HFFc6 (cell line): ENCODE measurements at places on chromosomes 2 and 18. TPM values are rescaled to one million over a fixed set of nuclear protein-coding genes. Genes with fewer than 3 reads are reported as not detected.

- DNase-seq: no peak
- no peak overlapping the region for H3K27ac ChIP-seq
- H3K4me1 ChIP-seq: peaks cover 23% of the 10 kb centered on the region
- no peaks in the 10 kb centered on the region for H3K36me3 ChIP-seq
- no peak overlapping the region for H3K4me3 ChIP-seq
Measured at GRCh38 chr18:10170375-10170774, 256.6 kb downstream of the VAPA start.

GRCh38 chr18:1663879-1664705 lies 759.4 kb downstream of the ADCYAP1 start:
- DNase-seq: no peak
- H3K4me3 ChIP-seq: no peak overlapping the region
- H3K27me3 ChIP-seq: no peaks in the 10 kb centered on the region
- H3K36me3 ChIP-seq: peaks cover 2% of the 10 kb centered on the region; the same call in 1 of the 2 replicates
- no peak overlapping the region for H3K27ac ChIP-seq

DNA sequence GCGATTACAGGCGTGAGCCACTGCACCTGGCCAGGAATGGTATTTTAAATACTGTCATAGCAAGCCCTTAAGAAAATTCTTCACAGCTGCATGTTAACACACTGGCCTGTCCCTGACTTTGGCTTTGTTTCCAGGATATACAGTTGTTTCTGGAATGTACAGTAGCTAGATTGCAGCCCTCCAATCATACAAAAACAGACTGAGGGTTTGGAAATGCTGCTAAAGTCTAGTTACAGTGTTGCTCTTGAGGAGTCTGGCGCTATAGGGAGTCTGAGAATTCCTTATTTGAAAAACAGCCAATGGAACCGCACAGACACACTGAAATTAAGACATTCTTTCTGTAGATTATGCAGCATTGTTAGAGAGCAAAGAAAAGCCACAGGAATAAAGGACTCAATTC lies 37.7 kb downstream of the STON1 start:
- H3K27ac ChIP-seq: no peak overlapping the region
- H3K27me3 ChIP-seq: peaks cover 5% of the 10 kb centered on the region
- H3K4me3 ChIP-seq: no peak overlapping the region
- DNase-seq: no peak

DNA sequence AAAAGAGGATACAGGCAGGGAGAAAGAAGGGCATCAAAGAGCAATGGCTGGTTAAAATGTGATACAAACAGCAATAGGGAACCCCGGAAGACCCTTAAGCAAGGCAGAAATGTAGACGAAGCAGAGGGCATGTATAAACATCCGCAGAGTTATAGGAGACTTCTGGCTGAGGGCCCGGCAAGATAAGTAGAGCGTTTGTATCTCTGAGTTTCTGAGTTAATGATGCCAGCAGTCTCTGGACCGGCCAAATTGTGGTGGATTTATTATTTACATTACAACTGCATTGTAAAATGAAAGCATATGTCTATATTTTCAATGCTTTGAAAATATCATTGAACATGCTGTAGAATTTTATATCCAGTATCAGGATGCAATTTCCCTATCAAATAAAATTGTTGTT lies 148.0 kb upstream of the KCTD1 start:
- H3K27ac ChIP-seq: no peak overlapping the region
- H3K36me3 ChIP-seq: no peaks in the 10 kb centered on the region
- peaks cover 2% of the 10 kb centered on the region; the same call in 1 of the 2 replicates for H3K27me3 ChIP-seq
- DNase-seq: no peak
- no peak overlapping the region for H3K4me3 ChIP-seq
- no peaks in the 10 kb centered on the region for H3K4me1 ChIP-seq

DNA sequence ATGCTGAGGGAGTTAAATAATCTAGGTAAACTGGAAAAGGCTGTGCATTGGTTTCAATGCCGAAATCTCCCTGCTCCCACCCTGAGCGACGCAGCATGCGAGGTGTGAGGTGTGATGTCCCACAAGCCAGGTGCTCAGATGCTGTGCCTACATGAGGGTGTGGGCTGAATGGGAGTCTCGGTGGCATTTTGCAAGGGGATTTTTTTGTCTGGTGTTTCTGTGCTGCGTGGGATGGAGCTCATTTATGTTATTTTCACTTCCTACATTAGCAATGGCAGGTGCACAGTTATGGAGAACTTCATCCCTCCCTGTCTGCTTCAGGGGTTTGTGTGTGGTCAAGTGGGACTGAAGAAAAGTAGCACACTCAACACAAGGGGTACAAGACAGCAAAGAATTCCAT lies 110.2 kb upstream of the CCDC68 start:
- no peak overlapping the region for H3K27ac ChIP-seq
- no peaks in the 10 kb centered on the region for H3K4me1 ChIP-seq
- H3K36me3 ChIP-seq: no peaks in the 10 kb centered on the region
- no peak for DNase-seq

- H3K4me3 ChIP-seq: no peak overlapping the region
- peaks cover 36% of the 10 kb centered on the region for H3K4me1 ChIP-seq
- no peak for DNase-seq
- H3K27me3 ChIP-seq: peaks cover 1% of the 10 kb centered on the region
- peaks cover 3% of the 10 kb centered on the region; the same call in 1 of the 2 replicates for H3K36me3 ChIP-seq
- no peak overlapping the region for H3K27ac ChIP-seq
Measured at GRCh38 chr2:65297544-65297943, 69.9 kb downstream of the ACTR2 start.

- H3K27me3 ChIP-seq: peaks cover 8% of the 10 kb centered on the region; the same call in 1 of the 2 replicates
- H3K4me3 ChIP-seq: no peak overlapping the region
- H3K36me3 ChIP-seq: no peaks in the 10 kb centered on the region
- H3K4me1 ChIP-seq: peaks cover 6% of the 10 kb centered on the region; the same call in 1 of the 2 replicates
Measured at GRCh38 chr2:44077942-44078511, 82.2 kb upstream of the LRPPRC start.

GRCh38 chr2:12399240-12399639 lies 317.5 kb upstream of the TRIB2 start:
- no peak for DNase-seq
- no peaks in the 10 kb centered on the region for H3K4me1 ChIP-seq
- H3K27ac ChIP-seq: no peak overlapping the region
- H3K4me3 ChIP-seq: no peak overlapping the region

DNA sequence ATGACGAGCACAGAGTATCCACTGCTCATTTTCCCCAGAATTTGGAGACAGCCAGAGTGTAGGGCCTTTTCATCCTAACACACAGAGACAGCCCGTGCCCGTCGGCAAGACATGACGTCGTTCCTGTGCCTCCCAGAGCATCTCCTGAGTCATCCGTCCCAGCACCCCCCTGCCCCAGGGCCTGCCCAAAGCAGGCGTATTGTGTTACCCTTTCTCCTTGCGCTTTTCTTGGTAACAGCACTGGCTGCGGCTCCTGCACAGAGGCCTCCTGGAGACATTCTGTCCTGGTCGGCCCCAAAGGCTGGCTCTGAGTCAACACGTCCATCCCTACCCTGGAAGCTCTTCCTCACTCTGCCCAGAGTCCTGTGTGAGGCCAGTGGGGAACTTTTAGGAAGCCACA lies 217.1 kb downstream of the KLHL29 start:
- H3K4me1 ChIP-seq: peaks cover 24% of the 10 kb centered on the region
- peak overlapping the region; percentile 61 for H3K4me3 ChIP-seq
- H3K27ac ChIP-seq: peak overlapping the region; percentile 97
- DNase-seq: peak; percentile 93

GRCh38 chr2:4356541-4356940 lies 653.2 kb downstream of the DCDC2C start:
- no peak overlapping the region for H3K27ac ChIP-seq
- no peaks in the 10 kb centered on the region for H3K4me1 ChIP-seq
- no peak for DNase-seq
- no peaks in the 10 kb centered on the region for H3K36me3 ChIP-seq
- no peaks in the 10 kb centered on the region for H3K27me3 ChIP-seq

GRCh38 chr18:44693030-44693784 lies 12.5 kb downstream of the SETBP1 start:
- peaks cover 2% of the 10 kb centered on the region; the same call in 1 of the 2 replicates for H3K27me3 ChIP-seq
- DNase-seq: peak; percentile 21
- peaks cover 15% of the 10 kb centered on the region; the same call in 1 of the 2 replicates for H3K4me1 ChIP-seq
- no peaks in the 10 kb centered on the region for H3K36me3 ChIP-seq
- no peak overlapping the region for H3K4me3 ChIP-seq

GRCh38 chr2:205800773-205801172 lies 118.5 kb downstream of the NRP2 start:
- no peak overlapping the region for H3K4me3 ChIP-seq
- peaks cover 10% of the 10 kb centered on the region for H3K27me3 ChIP-seq
- no peaks in the 10 kb centered on the region; the same call in 1 of the 2 replicates for H3K36me3 ChIP-seq

- H3K27me3 ChIP-seq: no peaks in the 10 kb centered on the region
- DNase-seq: no peak
- no peaks in the 10 kb centered on the region for H3K4me1 ChIP-seq
Measured at GRCh38 chr2:63344575-63345284, 243.5 kb downstream of the WDPCP start.

GRCh38 chr2:165621086-165621560 lies 151.6 kb downstream of the CSRNP3 start:
- no peak for DNase-seq
- no peaks in the 10 kb centered on the region for H3K36me3 ChIP-seq
- no peaks in the 10 kb centered on the region for H3K27me3 ChIP-seq
- no peak overlapping the region for H3K27ac ChIP-seq

DNA sequence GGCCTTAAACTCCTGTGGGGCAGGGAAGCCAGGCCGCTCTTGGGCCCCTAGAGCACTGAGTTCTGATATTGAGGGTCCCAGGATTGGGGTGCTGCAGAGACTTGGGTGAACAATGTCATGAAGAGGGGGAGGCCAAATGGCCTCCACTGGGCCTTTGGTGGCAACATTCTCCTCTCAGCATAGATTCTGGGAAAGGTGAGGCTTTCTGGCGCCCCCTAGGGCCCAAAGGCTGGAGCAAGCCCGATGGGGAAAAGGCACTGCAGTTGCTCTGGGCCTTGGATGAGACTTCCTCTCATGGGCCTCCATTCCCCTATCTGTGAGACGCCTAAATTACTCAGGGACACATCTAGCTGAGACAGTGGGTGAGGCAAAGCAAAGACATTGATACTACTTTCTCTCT lies 84.8 kb downstream of the ACAA2 start:
- H3K4me3 ChIP-seq: no peak overlapping the region
- no peak overlapping the region for H3K27ac ChIP-seq
- peak; percentile 32 for DNase-seq
- H3K4me1 ChIP-seq: peaks cover 40% of the 10 kb centered on the region
- H3K27me3 ChIP-seq: peaks cover 15% of the 10 kb centered on the region

- H3K27me3 ChIP-seq: no peaks in the 10 kb centered on the region; the same call in 1 of the 2 replicates
- H3K4me3 ChIP-seq: no peak overlapping the region
- no peaks in the 10 kb centered on the region for H3K4me1 ChIP-seq
- H3K36me3 ChIP-seq: no peaks in the 10 kb centered on the region
- DNase-seq: no peak
Measured at GRCh38 chr2:184192649-184193048, 405.7 kb upstream of the ZNF804A start.

GRCh38 chr2:20177556-20178248 lies 47.2 kb downstream of the SDC1 start:
- H3K4me3 ChIP-seq: no peak overlapping the region
- no peak for DNase-seq
- H3K36me3 ChIP-seq: no peaks in the 10 kb centered on the region
- H3K27ac ChIP-seq: no peak overlapping the region

DNA sequence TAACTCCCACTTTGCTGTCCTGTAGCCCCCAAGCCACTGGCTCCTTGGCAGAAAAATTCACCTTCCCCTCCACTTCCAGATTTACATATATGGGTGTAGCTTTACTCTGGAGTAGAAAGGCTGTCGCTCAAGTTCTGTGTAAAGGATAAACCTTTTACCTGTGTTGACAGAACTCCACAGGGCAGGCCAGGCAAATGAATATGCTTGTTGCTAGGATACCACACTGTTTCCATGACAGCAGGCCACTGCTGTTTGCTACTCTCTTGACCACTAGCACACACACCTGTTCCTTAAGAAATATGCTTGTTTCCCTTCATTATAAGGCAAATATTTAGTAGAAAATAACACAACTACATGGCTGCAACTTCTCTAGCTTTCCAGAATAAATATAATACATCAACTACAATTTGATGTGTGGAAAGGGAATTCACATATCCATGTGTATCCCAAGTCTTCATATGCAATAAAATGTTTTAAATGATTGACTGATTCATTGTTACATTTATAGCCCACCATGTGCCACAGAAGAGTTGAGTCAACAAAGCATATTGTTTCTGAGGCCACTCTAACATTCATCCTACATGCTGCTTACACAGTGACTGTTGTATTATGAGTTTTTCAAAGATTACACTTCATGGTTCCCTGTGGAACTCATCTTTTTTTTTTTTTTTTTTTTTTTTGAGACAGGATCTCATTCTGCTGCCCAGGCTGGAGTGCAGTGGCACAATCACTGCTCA lies 56.2 kb upstream of the ROCK1 start:
- H3K27ac ChIP-seq: no peak overlapping the region
- peaks cover 23% of the 10 kb centered on the region for H3K4me1 ChIP-seq
- H3K4me3 ChIP-seq: no peak overlapping the region
- no peaks in the 10 kb centered on the region; the same call in 1 of the 2 replicates for H3K27me3 ChIP-seq
- H3K36me3 ChIP-seq: no peaks in the 10 kb centered on the region

DNA sequence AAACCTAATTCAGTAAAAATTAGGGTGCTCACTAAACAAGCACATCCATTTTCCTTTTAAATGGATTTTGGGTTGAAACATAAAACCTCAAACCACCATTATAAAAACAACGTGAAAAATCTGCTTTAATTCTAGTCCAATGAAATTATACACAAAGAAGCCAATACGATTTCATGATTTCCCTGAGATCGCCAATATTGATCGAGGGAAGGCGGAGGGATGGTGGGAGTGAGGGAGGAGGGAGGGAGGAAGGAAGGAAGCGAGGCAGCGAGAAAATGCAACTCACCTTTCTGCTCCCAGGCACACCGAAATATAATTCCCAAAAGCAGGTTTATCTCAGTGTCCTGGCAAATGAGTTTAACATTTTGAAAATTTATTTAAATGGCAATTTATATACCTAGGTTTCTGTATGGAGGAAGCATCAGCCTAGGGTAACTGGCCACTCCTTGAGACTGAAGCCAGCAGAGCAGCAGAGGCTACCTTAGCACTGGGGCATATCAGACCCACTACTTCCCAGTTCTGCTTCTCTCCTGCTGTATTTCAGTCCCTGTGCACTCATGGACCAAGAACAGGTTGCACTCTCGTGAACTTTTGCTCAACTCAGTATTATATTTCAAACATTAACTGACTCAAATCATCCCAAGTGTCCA lies 2.3 kb upstream of the ONECUT2 start:
- no peak overlapping the region for H3K27ac ChIP-seq
- DNase-seq: no peak

- H3K36me3 ChIP-seq: no peaks in the 10 kb centered on the region
- H3K27ac ChIP-seq: no peak overlapping the region
- peaks cover 17% of the 10 kb centered on the region for H3K4me1 ChIP-seq
- no peak overlapping the region for H3K4me3 ChIP-seq
- no peak for DNase-seq
Measured at GRCh38 chr2:177291701-177292100, 27.2 kb upstream of the NFE2L2 start.

IWS1 gene
- total RNA-seq: 36.3 to 41.2 TPM (median 37.6 TPM) in 3 replicates

ALK gene
- not detected in 3 replicates for total RNA-seq

BMP10 gene
- not detected in 3 replicates for total RNA-seq

CELF4 gene
- not detected in 3 replicates for total RNA-seq

WNT6 gene
- total RNA-seq: not detected in 3 replicates

CCBE1 gene
- 155 to 223 TPM (median 161 TPM) in 3 replicates for total RNA-seq

GREB1L gene
- 1.9 to 9.0 TPM (median 7.4 TPM) in 3 replicates for total RNA-seq

LYPD6 gene
- 19.6 to 29.8 TPM (median 29.4 TPM) in 3 replicates for total RNA-seq

BOLL gene
- total RNA-seq: not detected in 2 replicates
